ENCODE measurements at places on chromosomes 3 and 15.

GRCh38 chr3:149369991-149370866 is 7.2 kb downstream of the TM4SF1 start:
- DNase-seq, result no peak

GRCh38 chr3:185409957-185410356 is 47.0 kb downstream of the MAP3K13 start:
- DNase-seq, result no peak

DNA sequence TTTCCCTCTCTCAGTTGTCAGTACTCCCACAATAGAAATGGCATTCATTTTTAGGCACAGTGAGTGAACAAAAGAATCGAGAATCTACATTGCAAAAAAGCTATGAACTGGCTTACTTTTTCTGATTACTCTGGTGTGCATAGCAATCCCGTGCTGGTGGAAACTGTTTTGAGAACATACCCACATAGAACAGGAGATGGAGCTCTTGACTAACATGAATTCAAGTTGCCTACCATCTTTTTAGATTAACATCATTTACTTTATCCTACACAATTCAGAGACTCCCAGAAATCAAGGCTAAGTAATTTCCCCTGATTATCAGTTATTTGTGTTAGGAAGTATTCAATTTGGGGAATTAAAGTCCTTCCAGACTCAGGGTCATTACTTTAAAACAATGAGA is 326.6 kb downstream of the ARPP21 start:
- no peak for DNase-seq

DNA sequence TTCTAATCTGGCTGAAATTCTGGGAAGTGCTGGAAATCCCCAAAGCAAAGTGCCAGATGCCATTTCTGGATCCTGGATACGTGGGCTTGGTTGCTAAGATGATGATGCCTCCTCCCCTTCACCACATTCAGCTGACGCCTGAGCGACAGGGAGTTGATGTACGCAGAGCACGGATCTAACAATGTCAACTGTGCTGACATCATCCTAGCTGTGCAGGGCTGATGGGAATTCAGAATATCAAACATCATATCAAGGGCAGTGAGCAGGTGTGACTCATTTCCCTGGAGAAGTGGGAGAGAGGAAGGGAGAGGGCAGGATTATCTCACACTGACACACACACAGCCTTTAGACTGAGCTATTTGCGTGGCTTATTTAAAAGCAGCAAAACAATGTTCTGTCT is 92.6 kb upstream of the ZBTB20 start:
- no peak for DNase-seq

DNA sequence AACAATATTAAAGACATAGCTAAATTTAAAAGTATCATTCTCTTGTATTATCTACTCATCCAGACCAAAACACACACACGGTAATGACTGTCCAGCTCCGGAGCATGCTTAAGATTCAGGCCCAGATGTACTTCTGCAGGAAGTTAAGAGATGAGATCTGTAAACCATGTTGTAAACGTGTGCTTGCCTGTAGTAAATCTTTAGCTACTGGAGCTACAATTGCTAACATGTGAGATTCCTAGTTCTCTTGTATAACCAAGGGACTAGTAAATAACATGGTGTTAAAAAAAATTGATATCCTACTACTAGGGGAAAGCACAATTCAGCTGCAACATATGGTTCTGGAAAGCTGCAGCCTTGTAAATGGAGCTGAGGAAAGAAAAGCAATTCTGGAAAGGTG is 651.7 kb upstream of the CCDC54 start:
- no peak for DNase-seq

DNA sequence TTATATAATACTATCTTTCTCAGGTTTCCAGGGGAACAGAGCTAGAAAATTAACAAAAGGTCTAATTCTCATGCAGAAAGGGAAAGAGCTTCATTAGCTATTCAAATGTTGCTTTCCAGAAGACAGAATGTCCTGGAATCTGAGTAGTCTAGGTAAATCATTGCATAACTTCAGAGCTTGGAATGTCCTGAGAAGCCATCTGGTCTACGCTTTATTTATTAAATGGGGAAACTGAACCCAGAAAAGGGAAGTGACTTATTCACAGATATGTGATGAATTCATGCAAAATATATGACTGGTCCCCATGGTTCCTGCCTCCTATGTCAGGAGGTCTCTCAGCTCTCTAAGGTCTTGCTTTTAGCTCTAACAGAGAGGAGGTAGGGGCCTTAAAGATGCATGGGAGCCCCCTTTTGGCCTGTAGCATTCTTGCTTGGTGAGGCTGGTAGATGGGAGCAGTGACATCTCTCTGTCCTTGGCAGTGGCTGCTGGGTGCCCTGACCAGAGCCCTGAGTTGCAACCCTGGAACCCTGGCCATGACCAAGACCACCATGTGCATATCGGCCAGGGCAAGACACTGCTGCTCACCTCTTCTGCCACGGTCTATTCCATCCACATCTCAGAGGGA is 99.2 kb downstream of the CEMIP start:
- DNase-seq, result no peak

DNA sequence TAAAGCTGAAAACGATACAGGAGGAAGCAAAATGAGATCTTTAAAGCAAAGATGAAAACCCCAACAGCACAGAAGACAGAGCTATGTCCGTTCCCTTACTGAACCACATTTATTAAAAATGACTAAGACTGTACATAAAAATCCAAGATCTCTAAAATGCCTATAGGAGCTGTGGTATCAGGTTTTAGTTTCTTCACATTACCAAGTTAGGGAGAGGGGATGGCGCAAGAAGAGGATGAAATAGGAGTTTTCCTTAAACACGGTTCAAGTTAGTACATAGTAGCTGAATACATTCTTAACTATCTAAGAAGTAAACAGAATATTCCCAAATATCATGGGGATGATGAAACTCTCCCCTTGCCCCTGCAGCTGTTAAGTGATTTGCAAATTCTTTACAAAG is 6.3 kb downstream of the EOMES start:
- no peak for DNase-seq

DNA sequence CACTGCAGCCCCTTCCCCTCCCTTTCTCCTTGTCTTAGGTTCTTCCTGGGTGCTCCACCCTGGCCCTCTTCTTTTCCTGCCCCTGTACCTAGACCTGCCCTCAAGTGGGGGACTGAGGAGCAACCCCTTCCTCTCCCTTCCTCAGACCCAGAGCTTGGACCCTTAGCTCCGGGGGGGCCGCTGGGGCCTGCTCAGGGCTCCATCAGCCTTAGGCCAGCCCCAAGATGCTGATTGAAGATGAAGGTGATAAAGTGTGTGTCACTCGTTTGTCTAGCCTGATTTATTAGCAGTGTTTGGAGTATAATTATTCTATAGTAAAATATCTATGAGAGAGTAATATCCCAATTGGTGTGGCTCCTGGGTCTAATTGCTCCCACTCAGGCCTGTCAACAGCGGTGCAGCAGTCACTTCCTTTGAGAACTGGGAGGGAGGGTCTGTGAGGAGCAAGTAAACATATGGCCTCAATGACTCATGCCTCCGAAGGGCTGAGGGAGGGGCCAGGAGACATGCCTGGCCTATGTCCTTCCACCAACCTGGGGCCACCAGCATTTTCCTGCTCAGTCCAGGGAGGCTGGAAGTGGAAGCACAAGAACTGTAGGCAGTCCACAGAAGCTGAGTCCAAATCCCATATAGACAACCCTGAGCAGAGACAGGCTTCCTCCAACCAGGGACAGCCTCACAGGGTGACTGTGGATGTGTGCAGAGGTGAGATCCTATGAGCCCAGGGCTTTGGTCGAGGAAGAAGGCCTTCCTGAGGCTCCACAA is 123.2 kb downstream of the DNAJB8 start:
- DNase-seq, result no peak

GRCh38 chr15:72146934-72147333 is 28.7 kb downstream of the SENP8 start:
- DNase-seq, result no peak

DNA sequence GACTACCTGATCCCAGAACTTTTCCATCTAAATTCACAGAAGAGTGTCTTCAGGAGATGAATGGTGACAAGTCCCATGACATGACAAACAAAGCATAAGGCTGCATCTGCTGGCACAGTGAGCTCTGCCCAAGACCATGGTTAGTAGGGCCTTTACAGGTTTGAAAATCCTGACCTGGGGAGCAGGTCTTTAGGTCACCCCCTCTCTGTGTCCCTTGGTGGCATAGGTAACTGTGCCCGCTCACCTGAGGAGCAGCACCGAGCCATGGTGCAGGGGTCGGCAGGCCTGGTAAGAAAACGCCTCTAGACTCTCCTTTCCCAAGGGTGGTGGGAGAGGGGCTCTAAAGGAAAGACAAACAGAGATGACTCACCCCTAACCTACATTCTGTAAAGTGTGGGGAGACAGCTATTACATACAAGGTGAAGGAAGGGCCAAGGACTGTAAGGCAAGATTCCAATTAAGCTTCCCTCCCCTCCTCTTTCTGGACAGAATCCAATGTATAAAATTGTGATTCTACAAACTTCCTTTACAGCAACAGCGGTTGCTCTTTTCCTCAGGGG is 74.0 kb downstream of the SATB1 start:
- DNase-seq, result no peak

DNA sequence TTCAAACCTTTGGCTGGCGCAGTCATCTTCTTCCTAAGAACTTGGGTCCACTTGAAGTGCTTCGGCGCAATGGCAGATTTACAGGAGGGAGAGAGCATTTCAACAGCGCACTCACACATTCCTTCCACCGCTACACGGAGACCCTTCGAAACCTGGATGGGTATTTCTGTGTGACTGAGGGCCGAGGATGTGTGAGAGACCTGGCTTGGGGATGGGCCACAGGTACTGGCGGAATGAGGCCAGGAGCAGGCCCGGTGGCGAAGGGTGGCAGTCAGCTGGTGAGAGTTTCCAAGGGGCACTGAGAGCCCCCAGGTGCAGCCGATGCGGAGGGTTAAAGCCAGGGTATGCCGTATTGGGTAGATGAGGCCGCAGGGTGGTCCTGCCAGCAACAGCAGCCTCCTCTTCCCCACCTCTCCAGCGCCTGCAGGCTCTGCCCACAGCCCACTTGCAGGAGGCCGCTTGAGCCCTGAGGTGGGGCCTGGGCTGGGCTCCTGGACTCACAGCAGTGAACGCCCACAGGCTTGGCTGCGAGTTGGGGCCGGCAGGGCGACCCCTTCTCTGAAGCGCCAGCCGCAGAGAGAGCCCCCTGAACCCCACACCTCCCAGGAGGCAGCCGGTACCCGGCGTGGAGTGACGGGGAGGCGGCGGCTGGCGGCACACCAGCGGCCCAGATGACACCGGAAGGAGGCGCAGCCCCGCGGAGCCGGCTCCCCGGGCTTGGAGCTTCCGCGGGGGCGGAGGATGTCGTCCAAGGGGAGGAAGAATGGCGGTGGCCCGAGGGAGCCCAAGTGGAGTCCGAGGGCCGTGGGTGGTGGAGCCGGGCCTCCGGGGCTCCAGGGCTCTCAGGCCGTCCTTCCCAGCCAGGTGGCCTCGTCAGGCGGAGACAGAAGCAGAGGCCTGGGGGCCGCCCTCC is 166.5 kb downstream of the NSMCE3 start:
- DNase-seq, result peak; percentile 21

DNA sequence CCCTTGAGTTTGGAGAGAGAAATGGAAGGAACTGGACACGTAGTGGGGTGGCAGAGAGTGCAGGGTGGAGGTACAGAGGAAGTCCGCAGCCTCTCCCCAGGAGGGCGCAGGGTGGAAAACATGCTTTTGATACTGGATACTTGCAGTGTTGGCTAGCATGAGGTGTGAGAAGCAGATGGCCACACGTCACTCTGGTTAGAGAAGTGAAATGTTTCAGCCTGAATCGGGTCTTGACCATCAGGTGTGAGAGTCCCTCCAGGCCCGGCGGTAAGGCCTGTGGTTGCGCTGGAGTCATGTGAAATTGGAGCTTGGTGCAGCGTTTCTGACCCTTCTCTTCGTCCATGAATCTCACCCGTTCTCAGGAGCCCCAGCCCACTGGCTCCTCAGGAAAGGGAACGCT is 93.1 kb downstream of the GABRG3 start:
- no peak for DNase-seq

- DNase-seq, result no peak
These were observed 276.6 kb downstream of the UACA start for GRCh38 chr15:70486451-70487386.

DNA sequence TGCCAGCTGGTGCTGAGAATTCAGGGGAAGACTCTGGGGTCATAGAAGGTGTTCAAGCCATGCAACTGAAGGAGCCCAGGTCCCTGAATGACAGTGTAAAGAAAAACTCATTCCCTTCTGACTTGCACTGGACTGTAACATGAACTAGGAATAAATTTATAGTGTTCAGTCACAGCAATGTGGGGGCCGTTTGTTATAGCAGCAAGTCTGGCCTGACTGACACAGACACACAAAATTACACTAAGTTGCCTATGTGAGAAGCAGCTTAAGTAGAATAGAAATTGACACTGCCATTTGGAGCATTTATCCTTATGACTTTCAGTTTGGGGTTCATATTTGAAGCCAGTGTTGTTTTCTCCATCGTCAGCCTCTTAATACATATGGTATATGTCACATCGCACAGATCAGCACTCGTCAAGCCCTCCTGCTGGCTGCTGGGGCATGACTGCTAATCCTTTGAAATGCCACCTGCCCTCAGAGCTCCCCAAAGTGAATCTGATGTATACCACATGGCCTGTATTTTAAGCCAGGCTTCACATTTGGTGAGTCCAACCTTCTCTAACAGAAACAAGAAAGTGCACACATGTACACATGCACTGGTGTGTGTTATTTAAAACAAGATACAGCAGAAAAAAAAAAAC is 17.1 kb upstream of the HEG1 start:
- no peak for DNase-seq

GRCh38 chr3:17847156-17847555 is 104.7 kb upstream of the TBC1D5 start:
- no peak for DNase-seq

DNA sequence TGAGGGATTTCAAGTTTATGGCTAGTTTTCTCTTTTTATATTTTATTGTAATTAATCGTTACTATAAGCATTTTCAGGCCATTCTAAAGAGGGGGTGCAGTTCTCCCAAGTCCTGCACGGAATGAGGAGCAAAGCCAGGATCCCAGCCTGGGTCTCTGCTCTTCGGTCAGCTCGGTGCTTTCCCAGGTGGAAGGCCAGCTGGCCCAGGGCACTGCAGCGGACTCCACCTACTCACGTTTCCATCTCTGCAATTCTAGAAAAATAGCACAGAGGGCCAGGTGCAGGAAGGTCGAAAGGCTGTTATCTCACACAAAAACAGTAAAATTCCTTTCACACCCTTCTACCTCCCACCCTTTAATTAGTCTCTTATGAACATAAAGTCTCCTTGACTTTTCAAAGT is 59.5 kb upstream of the HES1 start:
- DNase-seq, result no peak

- DNase-seq, result no peak
These were observed 231.6 kb downstream of the SOX2 start for GRCh38 chr3:181943285-181943684.

DNA sequence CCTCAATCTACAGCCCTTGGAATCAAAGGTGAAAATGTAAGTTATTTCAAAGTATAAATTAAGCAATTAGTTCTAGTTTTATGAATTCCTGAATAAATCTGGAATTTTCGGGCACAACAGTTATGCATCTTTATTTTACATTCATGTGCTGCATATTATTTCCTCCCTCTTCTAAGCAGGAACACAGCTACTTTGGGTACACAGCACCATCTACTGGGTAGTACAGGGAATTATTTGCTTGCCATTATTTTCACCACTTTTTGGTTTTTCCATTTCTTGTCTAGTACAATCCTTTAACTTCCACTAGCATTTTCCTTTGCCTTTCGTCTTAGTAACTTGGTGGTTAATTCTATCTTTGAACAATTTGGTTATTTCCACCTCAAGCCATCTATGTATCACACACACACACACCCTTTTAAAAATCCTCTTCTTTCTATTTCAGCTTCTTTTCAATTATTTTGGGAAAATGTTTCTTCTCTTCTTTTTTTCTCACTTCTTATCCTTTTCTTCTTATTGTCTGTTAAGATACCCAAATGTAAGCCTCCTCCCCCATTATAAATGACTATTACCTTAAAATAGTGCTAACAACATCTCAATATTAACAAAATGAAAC is 451.0 kb downstream of the MFSD1 start:
- DNase-seq, result no peak
